Activated CD4-positive, alpha-beta memory T cell treated with anti-CD3 and anti-CD28 coated beads, Interleukin-2, amount 10 ng/mL, durations not matched to agents 7 days and 5 days (primary cell): ENCODE measurements at places on chromosomes 6 and 20. TPM values are rescaled to one million over a fixed set of nuclear protein-coding genes. Genes with fewer than 3 reads are reported as not detected.

DNA sequence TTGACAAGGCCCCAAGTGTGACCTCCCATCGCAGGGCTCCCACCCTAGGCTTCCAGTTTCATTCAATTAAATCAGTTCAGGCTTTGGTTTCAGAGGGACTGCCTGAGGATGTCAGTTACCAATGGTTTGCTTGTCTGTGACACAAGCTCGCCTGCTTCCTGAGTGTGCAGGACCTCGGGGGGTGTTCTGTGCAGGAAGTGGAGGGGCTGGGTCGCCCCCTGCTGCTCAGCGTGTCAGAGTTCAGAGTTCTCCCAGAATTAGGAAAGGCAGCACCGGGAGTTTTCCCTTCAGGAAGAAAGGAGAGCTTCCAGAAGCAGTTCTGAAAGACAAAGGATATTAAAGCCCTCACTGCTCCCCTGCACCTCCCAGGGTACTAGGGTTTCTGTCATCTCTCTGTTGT lies 50.8 kb upstream of the TGM3 start:
- H3K36me3 ChIP-seq: no peaks in the 10 kb centered on the region
- no peak overlapping the region for H3K27ac ChIP-seq
- no peak for DNase-seq
- no peak overlapping the region for H3K4me3 ChIP-seq
- peaks cover 21% of the 10 kb centered on the region for H3K27me3 ChIP-seq
- no peaks in the 10 kb centered on the region for H3K4me1 ChIP-seq

Gene FERMT1
- total RNA-seq: not detected

Gene SLC52A3
- total RNA-seq: not detected

DNA sequence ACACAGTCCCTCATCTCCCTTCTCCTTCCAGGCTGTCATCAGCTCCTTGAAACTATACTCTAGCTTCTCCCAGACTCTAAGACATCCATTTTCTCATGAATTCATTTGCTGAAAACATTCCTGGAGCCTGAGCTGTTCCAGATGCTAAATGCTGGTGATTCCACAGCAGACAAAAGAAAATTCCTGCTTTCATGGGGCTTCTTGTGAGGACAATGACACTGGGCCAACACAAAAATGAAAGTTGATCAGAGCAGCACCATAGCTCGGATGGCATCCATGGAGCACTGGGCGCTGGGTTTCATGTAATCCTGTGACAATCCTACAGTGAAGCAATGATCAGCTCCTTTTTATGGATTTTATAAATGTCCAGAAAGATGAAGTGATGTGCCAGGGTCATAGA lies 47.4 kb upstream of the STX16 start:
- H3K27ac ChIP-seq: no peak overlapping the region
- peaks cover 2% of the 10 kb centered on the region for H3K27me3 ChIP-seq
- no peak for DNase-seq
- no peak overlapping the region for H3K4me3 ChIP-seq

Gene TNNC2
- total RNA-seq: not detected

Gene SRC
- 2.7 TPM for total RNA-seq

DNA sequence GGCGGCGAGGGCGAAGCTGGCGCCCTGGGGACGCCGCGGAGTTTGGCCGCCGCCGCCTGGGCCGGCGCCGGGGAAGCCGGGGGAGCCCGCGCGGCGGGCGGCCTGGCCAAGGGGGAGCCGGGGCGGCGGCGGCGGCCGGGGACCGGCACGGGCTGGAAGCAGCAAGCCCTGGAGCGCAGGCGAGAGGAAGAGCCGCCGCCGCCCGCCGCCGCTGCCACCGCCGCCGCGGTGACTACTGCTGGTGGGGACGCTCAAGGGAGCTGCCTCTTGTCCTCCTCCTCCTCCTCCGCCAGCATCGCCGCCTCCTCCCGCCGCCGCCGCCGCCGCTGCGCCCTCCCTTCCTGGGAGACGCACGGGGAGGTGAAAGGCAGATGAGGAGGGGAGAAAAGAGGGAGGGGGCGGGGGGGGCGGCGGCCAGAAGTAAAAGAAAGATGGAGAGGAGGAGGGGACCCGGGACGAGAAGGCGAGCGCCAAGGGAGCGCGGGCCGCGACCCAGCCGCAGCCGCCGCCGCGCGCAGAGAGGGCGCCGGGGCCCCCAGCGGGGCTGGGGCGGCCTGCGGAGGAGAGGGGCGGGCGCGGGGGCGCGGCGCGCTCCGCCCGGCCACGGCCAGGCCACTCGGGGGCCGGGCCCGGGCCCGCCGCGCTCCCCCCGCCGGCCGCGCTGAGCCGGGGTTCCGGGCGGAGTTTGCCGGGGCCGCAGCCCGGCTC lies 846 bp downstream of the PDE10A start:
- no peak overlapping the region for H3K4me3 ChIP-seq
- DNase-seq: no peak

DNA sequence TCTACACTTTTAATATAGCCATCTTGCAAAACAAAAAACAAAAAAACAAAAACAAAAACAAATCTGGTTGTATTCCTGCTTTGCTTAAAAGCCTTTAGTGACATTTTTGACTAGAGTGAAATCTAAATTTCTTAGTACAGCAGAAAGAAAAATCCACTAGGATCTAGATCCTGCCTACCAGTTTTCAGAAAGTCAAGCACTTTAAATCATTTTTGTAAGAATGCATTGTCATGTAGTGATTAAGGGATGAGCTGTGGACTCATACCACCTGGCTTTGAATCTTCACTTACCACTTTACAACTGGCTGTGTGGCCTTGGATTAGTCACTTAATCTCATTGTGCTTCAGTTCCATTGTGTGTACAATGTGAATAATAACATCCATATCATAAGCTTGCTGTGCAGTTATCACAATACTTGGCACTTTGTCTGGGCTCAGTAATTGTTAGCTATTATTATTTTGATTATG lies 4.0 kb downstream of the MKKS start:
- H3K27me3 ChIP-seq: no peaks in the 10 kb centered on the region
- no peak overlapping the region for H3K27ac ChIP-seq
- peaks cover 3% of the 10 kb centered on the region for H3K36me3 ChIP-seq
- no peak overlapping the region for H3K4me3 ChIP-seq
- peaks cover 46% of the 10 kb centered on the region for H3K4me1 ChIP-seq

Gene BMP6
- not detected for total RNA-seq

Gene EMILIN3
- total RNA-seq: not detected

GRCh38 chr6:11585426-11586016 lies 48.0 kb downstream of the TMEM170B start:
- H3K36me3 ChIP-seq: no peaks in the 10 kb centered on the region
- H3K4me3 ChIP-seq: no peak overlapping the region
- DNase-seq: no peak

GRCh38 chr6:91045161-91045560 lies 458.3 kb upstream of the MAP3K7 start:
- H3K36me3 ChIP-seq: no peaks in the 10 kb centered on the region
- H3K27me3 ChIP-seq: no peaks in the 10 kb centered on the region
- no peak overlapping the region for H3K27ac ChIP-seq

DNA sequence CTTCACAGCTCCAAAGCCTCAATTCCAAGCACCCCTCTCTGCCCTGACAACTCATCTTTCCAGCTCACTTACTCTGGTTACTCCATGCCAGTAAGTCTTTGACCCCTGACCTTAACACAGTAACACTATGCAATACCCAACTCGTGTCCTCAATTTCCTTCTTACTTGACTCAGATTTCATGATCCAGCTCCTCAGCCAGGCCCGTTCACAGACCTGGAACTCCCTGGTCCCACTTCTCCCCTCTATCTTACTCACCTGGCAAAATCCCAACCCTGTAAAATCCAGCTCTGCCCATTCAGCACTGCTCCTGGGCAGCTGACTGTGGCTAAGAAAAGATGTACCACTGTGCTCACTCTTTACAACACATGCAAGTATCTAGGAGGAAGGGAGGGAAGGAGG lies 7.9 kb downstream of the GNL1 start:
- H3K4me1 ChIP-seq: peaks cover 15% of the 10 kb centered on the region
- H3K4me3 ChIP-seq: no peak overlapping the region
- DNase-seq: no peak
- peaks cover 63% of the 10 kb centered on the region for H3K36me3 ChIP-seq
- no peak overlapping the region for H3K27ac ChIP-seq

Gene ITPA
- total RNA-seq: 42.3 TPM

- H3K4me3 ChIP-seq: peak overlapping the region; percentile 93
- H3K36me3 ChIP-seq: peaks cover 15% of the 10 kb centered on the region
- peak overlapping the region; percentile 91 for H3K27ac ChIP-seq
- H3K4me1 ChIP-seq: peaks cover 23% of the 10 kb centered on the region
- no peak for DNase-seq
Measured at GRCh38 chr6:136793363-136793762, 1.1 kb upstream of the MAP3K5 start.

DNA sequence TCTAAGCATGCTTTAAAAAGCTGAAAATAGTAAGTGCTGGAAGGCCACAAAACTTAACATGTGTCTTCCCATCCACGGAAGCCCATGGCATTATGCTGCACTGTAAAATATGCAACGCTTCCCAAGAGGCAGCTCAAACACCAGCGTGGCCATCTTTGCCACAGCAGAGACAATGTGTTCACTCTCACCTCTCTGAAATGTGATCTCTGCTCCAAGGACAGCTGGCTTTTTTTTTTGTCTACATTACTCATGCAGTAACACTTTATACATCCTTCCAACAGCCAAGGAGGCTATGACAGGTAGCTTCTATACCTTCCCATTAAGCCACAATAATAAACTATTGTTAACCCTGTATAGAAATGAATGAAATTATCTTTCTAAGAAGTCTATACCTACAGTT lies 49.2 kb downstream of the BLOC1S5 start:
- H3K36me3 ChIP-seq: peaks cover 5% of the 10 kb centered on the region
- no peak overlapping the region for H3K4me3 ChIP-seq
- DNase-seq: no peak
- no peak overlapping the region for H3K27ac ChIP-seq

- no peaks in the 10 kb centered on the region for H3K27me3 ChIP-seq
- no peak for DNase-seq
- H3K4me1 ChIP-seq: no peaks in the 10 kb centered on the region
- no peak overlapping the region for H3K27ac ChIP-seq
- H3K4me3 ChIP-seq: no peak overlapping the region
Measured at GRCh38 chr6:74603322-74604076, 602.4 kb downstream of the COL12A1 start.

Gene SRMS
- total RNA-seq: not detected

Gene HLA-DQB2
- not detected for total RNA-seq

Gene RBPJL
- not detected for total RNA-seq

Gene PTK7
- 0.35 TPM for total RNA-seq

Gene ENPP3
- 0.38 TPM for total RNA-seq

GRCh38 chr20:61567204-61567603 lies 315.1 kb downstream of the CDH4 start:
- no peak overlapping the region for H3K27ac ChIP-seq
- no peaks in the 10 kb centered on the region for H3K27me3 ChIP-seq
- no peaks in the 10 kb centered on the region for H3K4me1 ChIP-seq
- no peak overlapping the region for H3K4me3 ChIP-seq
- H3K36me3 ChIP-seq: no peaks in the 10 kb centered on the region

Gene KCNK16
- total RNA-seq: not detected

DNA sequence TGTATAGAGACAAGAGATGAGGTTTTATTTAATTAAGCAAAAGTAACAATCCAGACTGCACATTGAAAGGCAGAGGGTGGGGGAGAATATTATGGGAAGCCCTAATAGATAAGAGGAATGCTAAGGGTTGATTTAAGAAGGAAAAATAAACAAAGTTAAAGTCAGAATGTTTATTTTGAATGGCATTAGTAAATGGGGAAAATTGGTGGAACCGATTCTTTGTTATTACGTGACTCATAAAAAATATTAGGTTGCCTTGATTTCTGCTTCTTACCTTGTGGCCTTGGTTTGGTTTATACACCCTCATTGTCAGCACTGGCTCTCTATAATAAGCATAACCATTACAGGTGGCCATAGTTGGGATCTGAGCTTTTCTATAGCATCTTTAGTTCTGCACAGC lies 674.8 kb upstream of the CITED2 start:
- H3K4me1 ChIP-seq: no peaks in the 10 kb centered on the region
- H3K4me3 ChIP-seq: no peak overlapping the region
- H3K27ac ChIP-seq: no peak overlapping the region
- DNase-seq: no peak
- H3K27me3 ChIP-seq: peaks cover 2% of the 10 kb centered on the region
- no peaks in the 10 kb centered on the region for H3K36me3 ChIP-seq

Gene RAMACL
- total RNA-seq: not detected

- H3K4me1 ChIP-seq: peaks cover 12% of the 10 kb centered on the region
- no peak overlapping the region for H3K27ac ChIP-seq
- H3K27me3 ChIP-seq: peaks cover 3% of the 10 kb centered on the region
- H3K36me3 ChIP-seq: no peaks in the 10 kb centered on the region
Measured at GRCh38 chr6:11977738-11978137, 34.4 kb upstream of the HIVEP1 start.

DNA sequence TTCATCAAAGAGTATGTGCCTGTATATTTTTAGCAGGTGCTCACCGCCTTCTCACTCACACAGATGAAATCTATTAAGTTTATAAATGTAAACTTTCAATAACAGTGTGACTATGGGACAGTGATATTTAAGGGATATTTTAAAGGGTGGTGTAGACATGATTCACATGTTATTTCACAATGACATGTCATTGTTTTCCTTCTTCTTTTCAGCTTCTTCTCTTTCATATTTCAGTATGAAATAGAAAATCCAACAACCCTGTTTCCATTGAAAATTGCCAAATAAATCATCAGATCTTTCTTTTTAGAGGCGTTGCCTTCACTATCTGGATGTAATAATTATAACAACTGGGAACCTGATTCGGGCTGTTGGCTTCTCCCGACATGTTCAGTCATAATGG lies 54.8 kb downstream of the PFDN4 start:
- H3K4me1 ChIP-seq: no peaks in the 10 kb centered on the region
- H3K27me3 ChIP-seq: peaks cover 4% of the 10 kb centered on the region
- H3K4me3 ChIP-seq: no peak overlapping the region
- DNase-seq: no peak
- H3K36me3 ChIP-seq: no peaks in the 10 kb centered on the region

- H3K4me1 ChIP-seq: peaks cover 37% of the 10 kb centered on the region
- H3K27ac ChIP-seq: no peak overlapping the region
- no peak overlapping the region for H3K4me3 ChIP-seq
- peaks cover 73% of the 10 kb centered on the region for H3K36me3 ChIP-seq
- no peaks in the 10 kb centered on the region for H3K27me3 ChIP-seq
- no peak for DNase-seq
Measured at GRCh38 chr20:51462566-51463276, 79.8 kb downstream of the NFATC2 start.

- H3K27me3 ChIP-seq: peaks cover 17% of the 10 kb centered on the region
- H3K27ac ChIP-seq: no peak overlapping the region
- no peak overlapping the region for H3K4me3 ChIP-seq
- DNase-seq: no peak
- H3K36me3 ChIP-seq: no peaks in the 10 kb centered on the region
Measured at GRCh38 chr20:50217207-50217949, 26.7 kb downstream of the CEBPB start.
